GM23338 (cell line): ENCODE measurements at places on chromosomes 3 and 15.

DNA sequence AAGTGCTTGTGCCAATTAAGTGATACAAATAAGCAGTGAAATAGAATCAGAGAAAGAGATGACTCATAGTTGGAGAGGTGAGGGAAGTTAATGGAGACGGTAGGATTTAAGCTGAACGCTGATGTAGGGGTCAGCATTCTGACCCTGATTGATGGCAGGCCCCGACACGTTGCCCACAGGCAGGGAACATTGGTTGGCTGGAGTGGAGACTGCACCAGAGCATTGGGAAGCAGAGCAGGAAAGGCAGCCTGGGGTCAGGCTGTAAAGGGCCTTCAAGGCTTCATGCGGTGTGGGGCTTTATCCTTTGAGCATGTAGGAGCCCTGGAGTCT, 68.6 kb downstream of the DCUN1D1 start:
- no peak for DNase-seq

- DNase-seq = no peak
Measured at GRCh38 chr3:27528791-27529190, 44.6 kb upstream of the SLC4A7 start.

- no peak for DNase-seq
Measured at GRCh38 chr15:60831540-60831939, 352.6 kb upstream of the ICE2 start.

GRCh38 chr3:134911586-134912548, 116.8 kb downstream of the EPHB1 start:
- DNase-seq = no peak

GRCh38 chr3:149401212-149401925, 23.9 kb upstream of the TM4SF1 start:
- DNase-seq = no peak

DNA sequence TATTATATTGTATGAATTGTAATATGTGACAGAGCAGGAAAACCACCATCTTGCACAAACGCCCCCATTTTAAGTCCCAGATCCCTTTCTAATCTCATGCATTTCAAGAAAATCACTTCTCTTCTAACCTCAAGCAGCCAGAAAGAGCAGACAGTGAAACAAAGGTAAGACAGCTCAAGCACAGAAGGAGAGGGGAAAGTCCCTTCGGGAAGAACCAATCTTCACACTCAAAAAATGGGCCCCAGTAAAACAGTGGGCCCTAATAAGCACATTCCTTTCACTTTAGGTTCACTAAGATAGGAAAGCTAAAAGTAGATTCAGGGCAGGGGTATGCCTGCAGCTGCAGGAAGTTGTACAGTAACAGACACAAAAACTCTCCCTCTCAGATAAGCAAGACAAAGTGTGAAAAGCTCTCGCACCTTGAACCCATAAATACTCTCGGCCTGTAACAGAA, 1268.7 kb downstream of the SI start:
- DNase-seq = peak; percentile 20

GRCh38 chr3:52986938-52987337, 58.9 kb downstream of the SFMBT1 start:
- peak; percentile 57 for DNase-seq

- DNase-seq = no peak
Measured at GRCh38 chr15:42226648-42227047, 18.5 kb upstream of the VPS39 start.
